Stimulated activated CD8-positive, alpha-beta memory T cell treated with anti-CD3 and anti-CD28 coated beads, Interleukin-4, amount 100 ng/mL, for 48 hours (primary cell): ENCODE measurements at places on chromosomes 3 and 15.

GRCh38 chr3:26712211-26713026, 89.8 kb downstream of the LRRC3B start:
- DNase-seq, result no peak

GRCh38 chr3:50630394-50630793, 13.4 kb downstream of the MAPKAPK3 start:
- DNase-seq, result no peak

DNA sequence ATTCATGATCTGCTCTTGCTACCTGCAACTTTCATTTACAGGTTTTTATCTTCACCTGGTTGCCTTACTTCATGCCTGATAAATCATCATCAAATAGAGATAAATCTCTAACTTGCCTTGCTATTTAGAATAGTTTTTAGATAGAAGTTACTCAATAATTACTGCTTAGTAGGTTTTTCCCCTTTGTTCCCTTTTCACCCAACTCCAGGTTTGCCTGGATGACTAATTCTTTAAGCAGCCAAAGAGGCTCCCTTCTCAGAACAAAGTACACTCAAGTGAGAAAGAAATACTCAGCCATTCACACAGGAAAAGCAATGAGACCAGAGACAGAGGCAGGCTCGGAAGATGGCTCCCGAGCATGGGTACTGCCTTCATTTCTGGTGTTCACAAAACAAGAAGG, 268.1 kb upstream of the CRBN start:
- DNase-seq, result no peak

GRCh38 chr15:39907216-39907615, 12.8 kb downstream of the GPR176 start:
- no peak for DNase-seq

GRCh38 chr15:101191242-101191641, 60.6 kb downstream of the CHSY1 start:
- no peak for DNase-seq
